Kidney (tissue), 22 donors: ENCODE measurements at places on chromosomes 1 and 21. TPM values are rescaled to one million over a fixed set of nuclear protein-coding genes. Genes with fewer than 3 reads are reported as not detected.

TSTD1 gene
- polyA plus RNA-seq = 200 TPM

PGLYRP4 gene
- not detected for polyA plus RNA-seq

EDARADD gene
- 2.2 TPM for polyA plus RNA-seq

UBE2U gene
- not detected for polyA plus RNA-seq

LRRC53 gene
- not detected for polyA plus RNA-seq

CFAP45 gene
- 14.2 TPM for polyA plus RNA-seq

LIPI gene
- not detected for polyA plus RNA-seq

ADGRL4 gene
- polyA plus RNA-seq = 16.8 TPM

ANP32E gene
- polyA plus RNA-seq = 22.1 TPM

PRCC gene
- 50.5 TPM for polyA plus RNA-seq

TFAP2E gene
- polyA plus RNA-seq = 0.28 TPM

PGBD5 gene
- 2.0 TPM for polyA plus RNA-seq

DNAJC28 gene
- polyA plus RNA-seq = 4.6 TPM

ETNK2 gene
- polyA plus RNA-seq = 166 TPM

UBXN10 gene
- polyA plus RNA-seq = 2.3 TPM

OR2W3 gene
- not detected for polyA plus RNA-seq

ANKRD35 gene
- 0.71 TPM for polyA plus RNA-seq

NKAIN1 gene
- polyA plus RNA-seq = 0.34 TPM

ESRRG gene
- polyA plus RNA-seq = 11.9 TPM

LCE2A gene
- polyA plus RNA-seq = not detected

PRAMEF12 gene
- not detected for polyA plus RNA-seq

LCE1D gene
- not detected for polyA plus RNA-seq

FAM110D gene
- polyA plus RNA-seq = 4.2 TPM

CDC7 gene
- polyA plus RNA-seq = 1.4 TPM

PLPP3 gene
- 100 TPM for polyA plus RNA-seq

KNCN gene
- not detected for polyA plus RNA-seq

GPA33 gene
- polyA plus RNA-seq = not detected

TBX19 gene
- polyA plus RNA-seq = 1.6 TPM

PLA2G2C gene
- not detected for polyA plus RNA-seq

ICOSLG gene
- polyA plus RNA-seq = 3.0 TPM

PDE9A gene
- 30.1 TPM for polyA plus RNA-seq

FCRL1 gene
- not detected for polyA plus RNA-seq

UAP1 gene
- 23.6 TPM for polyA plus RNA-seq

NBPF6 gene
- not detected for polyA plus RNA-seq

PCP4L1 gene
- polyA plus RNA-seq = 1.2 TPM

C1orf87 gene
- polyA plus RNA-seq = 0.45 TPM

BMP8B gene
- 0.34 TPM for polyA plus RNA-seq

DMBX1 gene
- not detected for polyA plus RNA-seq

CRYAA gene
- 28.6 TPM for polyA plus RNA-seq

MAEL gene
- polyA plus RNA-seq = 2.2 TPM

RBM11 gene
- 6.9 TPM for polyA plus RNA-seq

HNRNPR gene
- polyA plus RNA-seq = 45.3 TPM

CELA2A gene
- not detected for polyA plus RNA-seq

RUNX1 gene
- polyA plus RNA-seq = 1.3 TPM

HRNR gene
- polyA plus RNA-seq = not detected

LRRC38 gene
- not detected for polyA plus RNA-seq

FAM89A gene
- polyA plus RNA-seq = 19.9 TPM
